ENCODE measurements at places on chromosomes 1 and 21. TPM values are rescaled to one million over a fixed set of nuclear protein-coding genes. Genes with fewer than 3 reads are reported as not detected.

The TFF2 gene
- total RNA-seq, result not detected

The KCNN3 gene
- total RNA-seq, result 3.2 TPM

The CHAF1B gene
- total RNA-seq, result 1.6 TPM

GRCh38 chr1:165507570-165507969, 36.2 kb upstream of the LRRC52 start:
- DNase-seq, result no peak

- DNase-seq, result peak; percentile 83
Observed at GRCh38 chr1:202154766-202155477, 5.5 kb downstream of the PTPN7 start.

DNA sequence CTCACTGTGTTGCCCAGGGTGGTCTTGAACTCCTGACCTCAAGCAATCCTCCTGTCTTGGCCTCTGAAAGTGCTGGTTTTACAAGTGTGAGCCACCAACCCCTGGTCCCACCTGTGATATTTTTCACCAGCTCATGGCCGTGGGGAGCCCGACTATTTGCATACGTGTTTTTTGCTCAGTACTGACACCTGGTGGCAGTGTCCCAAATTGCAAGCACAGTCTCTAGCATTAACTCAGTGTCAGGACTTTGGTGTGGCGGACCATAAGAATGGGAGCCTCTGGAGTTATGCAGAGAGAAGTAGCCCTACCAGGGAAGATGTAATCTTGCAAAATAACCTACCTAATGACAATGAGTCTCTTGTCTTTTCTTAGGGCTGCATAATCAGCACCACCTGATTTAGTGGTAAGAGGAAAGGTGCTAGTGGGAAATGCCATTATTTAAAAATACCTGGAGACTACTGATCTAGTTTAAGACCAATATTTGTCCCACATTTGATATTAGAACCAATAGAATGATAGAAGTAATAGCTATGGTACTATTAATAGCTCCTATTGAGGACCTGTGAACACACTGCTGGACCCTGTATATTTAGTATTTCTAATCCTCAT, 305.4 kb downstream of the DISC1 start:
- DNase-seq, result no peak

GRCh38 chr21:15029077-15029476, 35.7 kb downstream of the NRIP1 start:
- no peak for DNase-seq

DNA sequence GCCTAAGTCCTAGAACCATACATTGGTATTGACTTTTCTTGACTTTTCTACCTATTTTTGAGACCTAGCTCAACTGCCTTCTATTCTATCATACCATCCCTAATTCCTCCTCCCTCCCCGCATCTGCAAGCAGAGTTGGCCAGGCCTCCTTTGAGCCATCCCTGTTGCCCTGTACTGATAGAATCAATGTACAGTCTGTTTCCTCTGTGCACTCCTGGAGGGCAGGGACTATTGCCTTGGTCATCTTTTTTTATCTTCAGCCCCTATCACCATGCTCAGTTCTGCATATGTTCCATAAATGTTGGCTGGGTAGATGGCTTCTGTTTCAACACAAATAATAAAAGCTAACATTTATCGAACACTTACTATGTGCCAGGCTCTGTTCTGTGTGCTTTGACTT, 4.0 kb upstream of the RGS16 start:
- DNase-seq, result no peak

GRCh38 chr1:189269011-189269410, 1208.7 kb downstream of the BRINP3 start:
- DNase-seq, result no peak

DNA sequence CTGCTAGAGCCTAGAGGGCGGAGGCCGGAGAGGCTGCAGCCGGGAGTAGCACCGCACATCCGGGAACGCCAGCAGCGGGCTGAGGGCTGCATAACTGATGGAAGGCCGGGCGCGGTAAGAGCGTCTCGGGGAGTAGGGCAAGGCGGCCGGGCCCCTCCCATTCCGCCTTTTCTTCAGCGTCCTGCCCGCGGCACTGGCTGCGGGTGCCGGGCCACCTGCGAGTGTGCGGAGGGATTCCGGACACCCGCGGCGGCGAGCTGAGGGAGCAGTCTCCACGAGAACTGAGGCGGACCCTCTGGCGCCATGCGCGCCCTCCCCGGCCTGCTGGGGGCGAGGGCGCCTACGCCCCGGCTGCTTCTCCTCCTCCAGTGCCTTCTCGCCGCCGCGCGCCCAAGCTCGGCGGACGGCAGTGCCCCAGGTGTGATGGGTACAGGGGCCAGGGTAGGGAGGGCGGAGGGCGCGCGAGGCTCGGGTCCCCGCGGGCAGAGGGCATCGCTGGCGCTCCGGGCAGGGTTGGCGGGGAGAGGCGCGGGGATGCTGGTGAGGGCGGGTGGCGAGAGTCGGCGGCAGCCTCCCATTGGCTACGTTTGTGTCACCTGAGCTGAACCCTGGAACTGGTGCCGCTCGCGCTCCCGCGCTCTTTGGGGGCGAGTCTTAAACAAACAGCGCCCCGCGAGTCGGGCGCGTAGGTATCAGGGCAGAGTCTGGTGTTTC, 334.4 kb downstream of the SRGAP2C start:
- peak; percentile 46 for DNase-seq

GRCh38 chr1:203306965-203307541, 1.7 kb downstream of the BTG2 start:
- DNase-seq, result no peak

DNA sequence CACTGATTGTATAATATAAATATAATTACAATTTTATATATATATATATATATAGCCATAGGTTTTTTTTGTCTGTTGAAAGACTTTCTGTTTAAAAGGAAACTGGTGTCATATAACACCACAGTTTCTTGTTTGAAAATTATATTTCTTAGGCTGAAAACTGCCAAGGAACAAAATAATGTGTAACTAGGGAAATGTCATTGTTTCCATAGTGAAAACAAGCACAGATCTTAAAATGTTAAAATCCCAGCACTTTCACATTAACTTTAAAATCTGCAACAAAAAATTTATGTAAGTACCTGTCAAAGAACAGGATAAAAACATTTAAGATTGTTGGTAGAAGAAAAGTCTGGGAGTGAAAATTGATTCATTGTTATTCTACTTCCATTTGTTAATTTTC, 104.2 kb downstream of the ATP6V1G3 start:
- DNase-seq, result no peak

The OR2T2 gene
- not detected for total RNA-seq

The LCE1D gene
- not detected for total RNA-seq

GRCh38 chr1:156045076-156045475, 8.5 kb downstream of the UBQLN4 start:
- no peak for DNase-seq

DNA sequence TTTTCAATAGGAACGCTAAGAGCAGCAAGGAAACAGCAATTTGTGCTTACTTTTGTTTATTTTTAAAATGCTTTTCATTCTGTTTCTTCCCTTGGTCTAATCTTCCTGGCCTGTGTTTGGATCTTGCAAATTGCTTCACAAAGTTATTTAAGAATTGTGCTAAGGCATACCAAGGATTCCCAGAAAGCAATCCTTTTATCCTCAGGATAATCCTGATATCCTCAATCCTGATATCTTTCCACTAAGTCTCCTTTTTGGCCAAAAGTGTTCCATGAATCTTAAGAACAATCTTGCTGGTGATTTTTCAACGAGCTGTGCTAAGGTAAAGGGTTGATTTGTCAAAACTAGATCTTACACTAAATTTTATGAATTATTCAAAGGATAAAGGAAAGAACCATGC, 1577.9 kb downstream of the PLA2G4A start:
- no peak for DNase-seq

The GSTM1 gene
- not detected for total RNA-seq

- no peak for DNase-seq
Observed at GRCh38 chr1:6111571-6111970, 65.9 kb downstream of the KCNAB2 start.

- DNase-seq, result peak; percentile 20
Observed at GRCh38 chr1:107496002-107496401, 355.2 kb downstream of the NTNG1 start.

All from lung (tissue), 17 donors.